ENCODE measurements at places on chromosomes 2 and 18.

GRCh38 chr2:189191766-189192165, 12.2 kb upstream of the COL5A2 start:
- DNase-seq, result no peak

DNA sequence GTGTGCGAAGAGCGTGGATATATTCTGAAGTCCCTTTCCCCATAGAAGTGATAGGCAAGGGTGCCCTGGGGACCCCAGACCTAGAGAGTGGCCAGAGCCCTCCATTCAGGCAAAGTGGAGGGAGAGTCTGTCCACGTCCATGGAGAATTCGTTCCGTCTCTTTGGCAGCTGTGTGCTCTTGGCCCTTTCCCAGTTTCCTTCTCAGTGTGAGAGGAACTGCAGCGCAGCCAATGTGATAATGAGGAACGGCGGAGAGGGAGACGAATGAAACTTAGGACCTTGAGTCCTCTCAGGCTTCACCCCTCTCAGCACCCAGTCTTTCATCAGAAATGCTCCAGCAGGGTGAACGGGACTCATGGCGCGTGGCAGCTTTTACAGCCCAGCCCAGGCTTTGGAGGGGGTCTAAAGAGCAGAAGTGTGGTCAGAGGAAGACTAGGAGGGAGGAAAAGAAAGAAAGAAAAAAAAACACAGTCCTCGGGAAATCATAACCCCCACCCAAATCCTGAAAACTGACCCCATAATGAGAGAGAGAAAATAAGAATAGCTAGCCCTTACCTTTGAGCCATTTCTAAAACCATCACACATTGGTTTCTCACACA, 95.0 kb upstream of the RIOK3 start:
- DNase-seq, result no peak

DNA sequence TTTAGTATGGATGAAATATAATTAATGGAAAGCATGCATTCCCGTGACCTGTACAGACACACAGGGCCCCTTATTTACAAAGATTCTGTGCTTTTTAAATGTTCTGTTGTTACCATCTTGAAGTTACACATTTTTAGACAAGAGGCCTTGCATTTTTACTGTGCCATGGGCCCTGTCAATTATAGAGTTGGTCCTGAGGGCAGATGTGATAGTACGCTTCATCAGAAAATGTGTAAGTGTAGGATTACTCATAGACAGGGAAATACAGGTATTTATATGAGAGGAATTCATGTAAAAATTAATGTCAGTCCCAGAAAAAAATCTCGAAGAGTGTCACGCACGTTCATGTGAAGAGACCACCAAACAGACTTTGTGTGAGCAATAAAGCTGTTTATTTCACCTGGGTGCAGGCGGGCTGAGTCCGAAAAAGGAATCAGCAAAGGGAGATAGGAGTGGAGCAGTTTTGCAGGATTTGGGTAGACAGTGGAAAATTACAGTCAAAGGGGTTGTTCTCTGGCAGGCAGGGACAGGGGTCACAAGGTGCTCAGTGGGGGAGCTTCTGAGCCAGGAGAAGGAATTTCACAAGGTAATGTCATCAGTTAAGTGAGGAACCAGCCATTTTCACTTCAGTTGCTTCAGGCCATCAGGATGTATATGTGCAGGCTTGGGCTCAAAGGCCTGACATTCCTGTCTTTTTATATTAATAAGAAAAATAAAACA, 12.2 kb upstream of the ALPK2 start:
- DNase-seq, result no peak

- no peak for DNase-seq
Measured at GRCh38 chr18:48854780-48855179, 96.0 kb downstream of the SMAD7 start.

DNA sequence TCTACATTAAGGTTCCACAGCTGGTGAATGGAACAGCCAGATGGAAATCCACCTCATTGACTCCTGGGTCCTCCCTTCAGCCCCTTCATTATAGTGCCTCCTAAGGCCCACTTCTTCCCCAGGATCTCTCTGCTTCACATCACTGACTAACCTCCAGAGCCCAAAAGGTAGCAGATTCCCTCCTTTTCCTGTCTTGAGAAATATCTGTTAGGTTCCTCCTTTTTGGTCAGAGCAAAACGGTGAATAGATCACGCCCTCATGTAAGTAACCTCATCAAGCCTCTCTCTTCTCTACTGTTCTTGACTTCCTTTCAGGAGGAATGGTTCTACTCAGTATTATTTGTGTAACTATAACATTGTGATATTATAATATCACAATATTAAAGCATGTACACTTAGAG, 155.0 kb upstream of the SRD5A2 start:
- DNase-seq, result no peak

DNA sequence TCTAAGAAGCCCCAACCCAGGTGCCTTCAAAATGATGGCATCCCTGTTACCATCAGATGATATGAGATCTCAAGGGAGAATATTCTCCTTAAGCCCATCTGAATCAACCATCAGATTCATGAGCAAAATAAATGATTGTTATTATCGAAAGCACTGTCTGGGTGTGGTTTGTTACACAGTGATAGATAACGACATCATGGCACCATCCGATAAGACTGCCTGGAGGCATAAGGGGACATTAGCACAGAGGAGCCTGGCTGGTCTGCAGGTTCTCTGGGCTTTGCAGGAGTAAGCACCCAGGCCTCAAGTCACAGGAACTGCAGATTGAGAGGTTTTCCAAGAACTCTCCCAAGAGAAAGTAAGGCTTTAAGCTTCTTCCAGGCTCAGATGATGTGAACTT, 15.6 kb downstream of the BMP10 start:
- DNase-seq, result no peak

- peak; percentile 90 for DNase-seq
Measured at GRCh38 chr18:61606759-61607158, 273.5 kb downstream of the CDH20 start.

DNA sequence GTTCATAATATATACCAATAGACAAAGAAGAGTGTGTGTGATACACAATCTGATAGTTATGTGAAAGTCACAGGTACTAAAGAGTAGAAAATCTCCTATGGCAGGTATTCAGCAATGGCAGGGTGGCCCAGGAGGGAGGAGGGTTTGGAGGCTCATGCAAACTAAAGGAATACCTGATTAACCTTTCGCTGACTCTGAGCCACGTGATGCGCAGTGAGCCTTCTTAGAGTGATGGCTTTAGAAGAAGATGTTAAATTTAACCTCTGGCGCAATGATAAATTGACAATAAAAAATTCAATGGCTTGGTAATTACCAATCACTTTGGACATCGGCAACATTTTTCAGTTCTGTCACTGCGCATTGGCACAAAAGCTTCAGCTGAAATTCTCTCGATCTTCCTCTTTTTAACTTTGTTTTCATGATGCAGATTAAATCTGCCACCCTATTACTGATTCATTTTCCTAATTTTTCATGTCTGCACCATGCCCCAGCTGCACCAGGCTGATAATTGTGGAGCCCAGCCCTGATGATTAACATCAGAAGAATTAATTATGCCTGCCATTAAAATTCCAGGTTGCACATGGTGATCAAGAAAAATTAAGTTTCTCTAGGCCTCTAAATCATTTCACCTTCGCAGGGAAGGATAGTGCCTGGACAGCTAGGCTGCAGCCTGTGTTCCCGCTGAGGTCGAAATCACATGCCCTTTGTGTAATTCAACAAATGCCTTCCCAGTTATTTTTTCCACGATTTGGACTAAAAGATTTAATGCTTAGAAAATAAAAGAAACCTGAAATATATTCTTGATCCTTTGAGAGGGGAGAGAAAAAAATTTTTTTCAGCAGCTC, 250.6 kb upstream of the HNRNPA3 start:
- no peak for DNase-seq

DNA sequence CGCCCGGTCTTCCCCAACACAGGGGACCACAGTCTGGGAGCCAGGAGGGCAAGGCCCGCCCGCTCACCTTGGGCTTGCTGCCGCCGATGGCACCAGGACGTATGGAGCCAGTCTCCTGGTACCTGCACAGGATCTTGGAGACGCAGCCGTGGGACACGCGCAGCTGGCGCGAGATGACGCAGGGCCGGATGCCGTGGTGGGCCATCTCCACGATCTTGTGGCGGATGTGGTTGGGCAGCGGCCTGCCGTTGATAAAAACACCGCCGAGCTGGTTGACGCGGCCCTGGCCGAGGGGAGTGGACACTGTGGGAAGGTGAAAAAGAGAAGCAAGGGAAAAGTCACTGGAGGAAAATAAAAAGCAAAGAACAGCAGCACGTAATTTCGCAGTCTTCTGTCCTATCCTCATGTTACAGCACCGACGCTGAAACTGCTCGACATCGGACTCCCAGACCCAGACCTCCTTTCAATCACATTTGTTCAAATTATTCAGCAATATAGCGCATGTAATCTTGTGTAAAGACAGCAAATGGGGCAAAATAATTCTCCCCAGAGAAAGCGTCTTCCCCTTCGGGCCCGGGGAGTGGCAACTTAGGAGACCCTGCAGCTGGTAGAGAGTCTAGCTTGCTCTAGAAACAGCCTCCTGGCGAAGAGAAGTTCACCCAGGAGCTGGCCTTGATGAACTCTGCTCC, 1.7 kb downstream of the PAX3 start:
- no peak for DNase-seq

GRCh38 chr2:18106841-18107240, 228.4 kb downstream of the KCNS3 start:
- DNase-seq, result no peak

All from RCC 7860 (cell line).